NCI-H2029 treated with DMSO at 0.1 percent for 48 hours (cell line): ENCODE measurements at places on chromosomes 3 and 15.

DNA sequence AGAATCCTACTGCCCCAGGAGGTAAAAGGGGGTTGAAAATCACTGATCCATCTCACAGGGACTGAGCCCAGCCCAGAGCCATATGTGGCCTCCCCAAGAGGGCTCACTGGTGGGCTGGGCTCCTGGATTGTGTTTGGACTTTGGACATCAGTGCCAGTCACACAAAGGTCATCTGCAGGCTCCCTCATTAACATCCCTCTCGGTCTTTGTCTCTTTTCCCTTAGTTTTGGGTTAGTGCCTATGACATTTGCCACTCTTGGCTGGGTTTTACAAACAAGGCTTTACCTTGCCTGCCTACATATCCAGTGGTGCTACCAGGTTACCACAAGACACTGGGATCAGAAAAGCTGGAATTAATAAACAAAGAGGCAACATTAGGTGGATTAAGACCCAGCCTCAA is 27.9 kb downstream of the IFT122 start:
- no peak for DNase-seq

GRCh38 chr3:114270019-114270418 is 23.8 kb upstream of the TIGIT start:
- DNase-seq, result no peak

- DNase-seq, result peak; percentile 3
Measured at GRCh38 chr15:51793521-51794305, 35.7 kb upstream of the TMOD3 start.

- DNase-seq, result no peak
Measured at GRCh38 chr15:82174471-82175235, 87.9 kb downstream of the EFL1 start.

- no peak for DNase-seq
Measured at GRCh38 chr15:29821416-29822099, 710 bp downstream of the TJP1 start.

DNA sequence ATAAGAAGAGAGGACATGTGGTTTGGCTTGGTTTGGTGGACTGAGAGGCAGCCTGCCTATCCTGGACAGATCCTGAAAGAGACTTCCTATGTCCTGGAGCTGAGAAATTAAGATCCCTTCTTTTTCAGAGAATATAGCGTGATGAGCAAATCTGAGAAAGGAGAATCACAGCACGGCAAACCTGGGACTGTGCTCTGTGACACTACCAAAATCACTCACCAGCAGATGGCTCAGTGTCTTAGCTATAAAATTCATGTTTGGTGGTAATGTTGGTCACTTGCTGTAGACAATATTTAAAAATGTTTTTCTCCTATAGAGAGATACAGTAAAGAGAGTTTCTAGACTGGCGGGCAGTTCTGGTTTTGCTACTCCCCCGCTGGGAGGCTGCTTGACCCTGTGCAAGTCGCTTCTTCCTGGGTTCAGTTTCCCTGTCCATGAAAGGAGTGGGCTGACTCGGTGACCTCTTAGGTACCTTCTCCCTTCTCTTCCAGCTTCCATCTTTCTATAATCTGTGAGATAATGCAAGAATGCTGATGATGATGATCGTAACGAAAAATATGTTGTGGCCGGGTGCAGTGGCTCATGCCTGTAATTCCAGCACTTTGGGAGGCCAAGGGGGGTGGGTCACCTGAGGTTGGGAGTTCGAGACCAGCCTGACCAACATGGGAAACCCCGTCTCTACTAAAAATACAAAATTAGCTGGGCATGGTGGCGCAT is 7.6 kb upstream of the HES1 start:
- no peak for DNase-seq

DNA sequence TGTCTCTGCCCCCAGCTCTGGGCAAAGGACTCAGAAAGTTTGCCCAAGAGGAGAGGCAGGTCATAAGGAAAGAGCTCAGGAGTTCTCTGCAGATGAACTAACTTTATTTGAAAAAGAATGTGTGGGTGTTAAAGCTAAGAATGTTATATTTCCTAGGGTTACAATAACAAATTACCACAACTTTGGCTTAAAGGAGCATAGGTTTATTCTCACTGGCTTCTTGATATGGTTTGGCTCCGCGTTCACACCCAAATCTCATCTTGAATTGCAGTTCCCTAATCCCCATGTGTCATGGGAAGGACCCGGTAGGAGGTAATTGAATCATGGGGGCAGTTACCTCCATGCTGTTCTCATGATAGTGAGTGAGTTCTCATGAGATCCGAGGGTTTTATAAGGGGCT is 383.7 kb upstream of the CFAP20DC start:
- no peak for DNase-seq

DNA sequence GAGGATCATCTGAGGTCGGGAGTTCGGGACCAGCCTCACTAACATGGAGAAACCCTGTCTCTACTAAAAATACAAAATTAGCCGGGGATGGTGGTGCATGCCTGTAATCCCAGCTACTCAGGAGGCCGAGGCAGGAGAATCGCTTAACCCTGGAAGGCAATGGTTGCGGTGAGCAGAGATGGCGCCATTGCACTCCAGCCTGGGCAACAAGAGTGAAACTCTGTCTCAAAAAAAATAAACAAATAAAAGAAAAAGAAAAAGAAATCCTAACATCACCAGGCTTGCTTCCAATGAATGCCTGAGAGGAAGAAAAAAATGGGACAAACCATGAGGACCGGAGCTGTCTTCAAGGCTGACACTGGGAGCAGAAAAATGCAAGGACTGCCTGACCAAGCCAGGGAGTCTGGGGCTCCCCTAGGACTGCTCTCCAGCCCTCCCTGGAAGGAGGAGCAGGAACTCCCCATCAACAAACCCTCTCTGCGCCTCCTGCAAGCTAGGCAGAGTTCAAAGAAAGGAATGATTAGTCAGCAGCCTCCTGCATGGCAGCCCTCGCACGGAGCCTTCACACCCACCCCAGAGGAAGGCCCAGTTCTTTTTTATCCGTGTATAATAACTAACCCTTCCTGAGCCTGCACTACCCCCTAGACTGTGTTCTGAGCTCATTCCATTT is 55.4 kb downstream of the NUP210 start:
- no peak for DNase-seq

DNA sequence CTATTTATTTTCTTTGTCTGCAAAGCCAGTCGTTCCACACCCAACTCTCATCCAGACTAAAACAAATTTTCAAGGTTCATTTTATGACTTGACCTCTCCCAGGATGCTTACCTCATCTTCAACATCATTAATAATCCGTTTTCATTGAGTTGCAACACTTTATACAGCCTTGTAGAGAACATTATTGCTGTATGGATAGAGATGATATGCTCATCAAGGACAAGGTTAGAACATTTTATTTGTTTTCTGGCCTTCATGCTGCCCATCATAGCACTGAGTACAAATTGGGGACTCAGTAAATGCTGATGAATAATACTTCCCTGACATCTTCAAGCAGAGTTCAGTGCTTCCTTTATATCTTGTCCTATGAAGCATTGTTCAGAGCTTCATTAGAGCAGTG is 120.2 kb downstream of the OXSM start:
- no peak for DNase-seq

- no peak for DNase-seq
Measured at GRCh38 chr3:196531418-196531817, 16.3 kb upstream of the SMCO1 start.

DNA sequence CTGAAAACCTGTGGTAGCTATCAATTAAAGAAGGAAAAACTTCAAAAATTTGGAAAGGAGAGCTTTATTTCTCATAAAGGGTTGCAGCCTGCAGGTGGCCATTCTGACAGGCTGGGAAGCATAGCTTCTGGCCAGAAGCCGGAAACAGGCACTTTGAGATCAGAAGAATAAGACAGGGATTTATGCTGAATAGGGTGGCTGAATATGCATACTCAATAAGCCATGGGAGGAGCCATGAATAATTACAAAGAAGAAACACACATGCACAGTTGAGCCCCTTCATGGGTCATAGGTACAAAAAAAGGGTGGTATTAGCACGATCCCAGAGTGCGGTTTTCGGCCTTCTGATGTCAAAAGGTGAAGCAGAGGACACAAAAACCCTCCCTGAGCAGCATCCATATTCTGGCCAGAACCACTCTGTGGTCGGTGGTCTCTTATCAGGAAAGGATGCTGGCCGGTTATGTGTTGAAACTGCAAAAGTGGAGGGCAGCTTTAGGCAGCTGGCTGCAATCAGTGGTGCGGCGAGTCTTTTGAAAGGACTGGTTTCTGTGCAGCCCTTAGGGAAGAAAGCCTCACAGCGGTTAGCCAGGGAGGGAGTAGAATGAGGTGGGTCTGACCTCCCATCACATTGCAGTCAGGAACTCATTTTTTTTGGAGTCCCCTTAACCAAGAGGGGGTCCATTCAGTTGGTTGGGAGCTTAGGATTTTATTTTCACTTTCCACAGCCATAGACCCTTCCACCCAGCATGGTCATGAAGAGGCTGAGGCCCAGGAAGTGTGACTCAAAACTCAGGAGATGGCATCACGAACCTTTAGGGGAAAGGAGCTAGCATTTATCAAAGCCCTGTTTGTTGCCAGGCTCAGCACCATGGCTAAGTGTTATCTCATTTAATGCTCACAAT is 34.7 kb upstream of the CCDC174 start:
- DNase-seq, result no peak
